Stimulated activated CD8-positive, alpha-beta memory T cell treated with anti-CD3 and anti-CD28 coated beads, Interleukin-15, amount 100 ng/mL, for 24 hours (primary cell): ENCODE measurements at places on chromosomes 5 and 9.

DNA sequence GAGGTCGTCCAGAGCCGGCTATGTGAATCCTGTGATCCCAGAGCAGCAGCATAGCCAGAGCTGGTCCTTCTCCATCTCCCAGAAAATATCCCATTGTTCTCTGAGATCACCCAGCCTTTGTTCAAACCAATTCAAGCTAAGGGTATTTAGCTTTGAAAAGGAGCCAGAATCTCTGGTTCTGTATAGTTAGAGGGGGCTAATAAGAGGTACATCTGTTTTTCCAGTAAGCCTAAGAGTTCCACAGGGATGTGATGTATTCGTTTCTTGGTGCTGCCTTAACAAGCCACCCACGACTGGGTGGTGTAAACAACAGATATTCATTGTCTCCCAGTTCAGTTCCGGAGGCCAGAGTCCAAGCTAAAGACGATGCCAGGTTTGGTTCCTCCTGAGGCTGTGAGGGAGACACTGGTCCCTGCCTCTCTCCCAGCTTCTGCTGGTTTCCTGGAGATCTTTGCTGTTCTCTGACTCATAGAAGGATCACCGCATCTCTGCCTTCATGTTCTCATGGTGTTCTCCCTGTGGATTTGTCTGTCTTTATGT lies 344.8 kb downstream of the MTRR start:
- no peak for DNase-seq

GRCh38 chr9:134275375-134275774 lies 50.9 kb upstream of the RXRA start:
- DNase-seq: no peak

DNA sequence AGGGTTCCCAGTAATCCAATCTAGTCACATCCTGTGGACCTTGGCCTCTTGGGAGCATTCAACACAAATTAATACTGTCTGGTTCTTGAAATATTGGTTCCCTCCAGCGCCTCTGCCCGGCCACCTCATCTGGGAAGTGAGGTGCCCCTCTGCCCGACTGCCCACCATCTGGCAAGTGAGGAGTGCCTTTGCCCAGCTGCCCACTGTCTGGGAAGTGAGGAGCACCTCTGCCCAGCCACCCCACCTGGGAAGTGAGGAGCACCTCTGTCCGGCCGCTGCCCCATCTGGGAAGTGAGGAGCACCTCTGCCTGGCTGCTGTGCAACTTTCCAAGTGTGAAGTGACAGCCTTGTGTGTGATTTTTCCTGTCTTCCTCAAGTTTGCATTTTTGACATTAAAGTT lies 42.7 kb upstream of the SMIM15 start:
- DNase-seq: no peak

DNA sequence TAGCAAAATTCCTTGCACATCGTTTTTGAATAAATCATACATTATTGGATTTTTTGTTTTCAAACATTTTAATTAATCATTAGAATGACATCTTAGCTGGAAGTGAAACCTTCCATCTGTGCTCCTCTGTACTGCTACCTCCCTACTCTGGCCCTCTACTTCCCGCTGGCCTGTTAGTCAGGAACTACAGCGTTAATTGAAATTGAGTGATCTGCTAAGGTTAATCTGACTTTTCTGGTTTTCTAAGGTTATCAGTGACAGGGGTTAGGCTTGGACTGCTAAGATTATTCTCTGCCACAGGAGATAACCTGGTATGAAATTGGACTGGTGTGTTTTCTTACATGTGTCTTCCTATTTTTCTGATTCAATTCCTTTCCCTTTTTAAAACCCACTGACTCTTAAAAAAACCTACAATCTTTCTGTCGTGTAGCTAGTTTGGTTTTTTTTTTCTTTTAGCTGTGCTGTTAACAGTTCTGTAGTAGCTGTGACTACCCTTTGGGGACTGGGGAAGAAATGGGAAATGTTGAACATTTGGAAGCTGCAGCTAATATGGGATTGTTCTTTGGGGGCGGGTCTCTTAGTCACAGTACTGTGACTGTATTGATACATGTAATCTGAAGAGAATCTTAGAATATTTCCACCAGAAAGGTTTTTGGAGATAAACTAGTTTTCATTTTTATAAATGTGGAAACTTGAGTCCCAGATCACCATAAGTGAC lies 4.6 kb downstream of the KIF2A start:
- no peak for DNase-seq

DNA sequence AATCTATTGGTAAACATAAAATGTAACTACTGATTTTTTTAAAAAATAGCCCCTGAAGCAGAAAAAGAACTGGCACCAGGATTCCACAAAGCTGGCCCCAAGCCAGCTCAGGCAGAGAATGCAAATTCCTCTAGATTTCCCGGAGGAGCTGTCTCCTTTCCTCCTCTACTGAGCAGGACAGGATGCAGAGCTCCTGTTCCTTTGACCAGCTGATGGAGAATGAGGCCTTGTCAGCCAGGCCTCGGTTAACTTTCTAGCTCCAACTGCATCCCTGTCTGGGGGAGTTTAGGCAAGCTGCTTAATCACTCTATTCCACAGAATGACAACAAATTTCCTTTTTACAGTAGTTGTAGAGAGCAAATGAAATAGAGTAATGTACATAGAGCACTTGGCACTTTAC lies 155.5 kb downstream of the GNAQ start:
- no peak for DNase-seq

- DNase-seq: no peak
Measured at GRCh38 chr9:116491659-116492058, 195.4 kb upstream of the TRIM32 start.

DNA sequence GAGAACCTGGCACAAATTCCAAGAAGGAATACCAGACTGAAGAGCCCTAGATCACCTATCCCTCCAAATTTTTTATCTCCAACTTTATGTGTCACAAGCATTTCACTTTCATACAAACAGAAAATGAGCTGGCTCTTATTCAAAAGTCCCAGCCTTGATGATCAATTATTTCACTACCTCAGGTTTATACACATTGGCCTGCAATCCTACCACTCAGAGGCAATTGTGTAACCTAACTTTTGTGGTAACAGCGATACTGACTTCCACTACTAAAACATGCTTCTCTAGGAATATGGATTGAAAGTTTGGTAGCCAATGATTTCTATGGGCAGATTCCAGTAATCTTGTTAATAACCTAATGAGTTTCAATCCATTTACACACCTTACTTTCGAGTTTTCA lies 10.5 kb downstream of the RNF38 start:
- DNase-seq: no peak

DNA sequence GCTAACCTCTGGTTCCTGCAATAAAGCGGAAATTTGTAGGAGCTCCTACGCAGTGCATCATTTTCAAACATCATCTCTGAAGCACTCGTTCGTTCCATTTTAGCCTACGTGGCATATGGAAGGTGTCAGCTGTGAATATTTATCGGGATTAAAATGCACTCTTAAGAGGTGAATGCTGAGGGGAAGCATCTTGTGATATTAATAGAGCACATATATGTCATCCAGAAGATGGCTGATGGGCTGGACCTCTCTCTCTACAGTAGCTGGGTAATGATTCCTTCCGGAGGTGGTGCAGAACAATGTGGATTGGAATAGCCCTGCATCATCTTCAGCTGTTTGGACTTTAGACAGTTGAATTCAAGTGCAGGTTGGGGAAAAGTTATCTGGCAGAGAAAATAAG lies 478.7 kb downstream of the DMAC1 start:
- DNase-seq: no peak

GRCh38 chr5:39224196-39224761 lies 4.9 kb upstream of the FYB1 start:
- DNase-seq: no peak

DNA sequence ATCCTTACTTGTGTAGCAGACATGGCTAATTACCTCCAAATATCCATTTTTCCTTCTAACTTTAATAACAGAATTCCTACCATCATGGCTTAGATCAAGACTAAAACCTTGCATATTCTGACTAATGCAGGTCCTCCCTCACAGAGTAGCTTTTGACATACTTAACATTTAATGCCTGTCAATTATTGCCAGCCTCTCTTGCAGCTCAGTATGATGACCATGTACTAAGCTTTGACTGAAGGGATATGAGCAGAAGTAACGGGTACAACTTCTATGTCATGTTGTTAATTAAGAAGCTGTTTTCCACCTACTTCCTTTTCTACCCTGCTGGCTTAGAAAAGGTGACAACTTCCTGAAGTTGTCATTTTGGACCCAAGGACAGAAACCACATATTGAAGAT lies 533.4 kb downstream of the PSAT1 start:
- DNase-seq: no peak

GRCh38 chr5:170894665-170895064 lies 32.8 kb downstream of the RANBP17 start:
- no peak for DNase-seq

- DNase-seq: no peak
Measured at GRCh38 chr5:74400067-74400466, 240.5 kb downstream of the ENC1 start.
